ENCODE measurements at places on chromosomes 16 and 17.

GRCh38 chr17:77266891-77267341 lies 126.1 kb downstream of the SEC14L1 start:
- DNase-seq: no peak

- DNase-seq: no peak
Observed at GRCh38 chr17:32111141-32111771, 31.0 kb upstream of the RHOT1 start.

- DNase-seq: no peak
Observed at GRCh38 chr16:25006504-25007056, 8.6 kb downstream of the ARHGAP17 start.

DNA sequence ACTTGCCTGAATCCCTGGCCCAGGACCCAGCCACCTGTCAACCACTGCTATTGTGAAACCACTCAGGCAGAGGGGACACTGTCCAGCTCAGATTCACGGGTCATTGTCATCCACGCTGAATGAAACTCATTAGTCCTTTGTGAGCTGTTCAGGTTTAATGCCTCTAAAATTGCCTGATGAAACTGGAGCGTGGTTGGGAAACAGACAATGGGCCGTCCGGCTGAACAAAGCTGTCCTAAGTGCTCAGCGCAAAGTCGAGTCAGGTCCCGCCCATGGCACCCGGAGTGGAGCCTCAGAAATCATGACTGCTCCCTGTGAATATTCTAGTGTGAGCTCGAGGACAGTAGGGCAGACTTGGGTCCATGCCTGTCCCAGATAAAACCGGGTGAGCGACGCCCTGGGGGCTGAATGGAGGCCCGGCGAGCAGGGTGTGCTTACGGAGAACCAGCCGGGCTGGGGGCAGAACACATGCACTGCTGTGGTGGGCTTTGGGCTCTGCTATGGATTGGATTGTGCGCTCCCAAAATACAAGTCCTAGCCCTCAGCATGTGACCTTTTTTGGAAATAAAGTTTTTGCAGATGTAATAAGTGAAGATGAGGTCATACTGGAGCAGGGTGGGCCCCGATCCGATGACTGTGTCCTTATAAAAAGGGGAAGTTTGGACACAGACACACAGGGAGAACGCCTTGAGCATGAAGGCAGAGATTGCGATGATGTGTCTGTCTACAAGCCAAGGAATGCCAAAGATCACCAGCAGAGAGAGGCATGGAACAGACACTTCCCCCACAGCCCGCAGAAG lies 12.9 kb upstream of the CMIP start:
- DNase-seq: no peak

- no peak for DNase-seq
Observed at GRCh38 chr16:68848786-68849185, 5.5 kb downstream of the TANGO6 start.

DNA sequence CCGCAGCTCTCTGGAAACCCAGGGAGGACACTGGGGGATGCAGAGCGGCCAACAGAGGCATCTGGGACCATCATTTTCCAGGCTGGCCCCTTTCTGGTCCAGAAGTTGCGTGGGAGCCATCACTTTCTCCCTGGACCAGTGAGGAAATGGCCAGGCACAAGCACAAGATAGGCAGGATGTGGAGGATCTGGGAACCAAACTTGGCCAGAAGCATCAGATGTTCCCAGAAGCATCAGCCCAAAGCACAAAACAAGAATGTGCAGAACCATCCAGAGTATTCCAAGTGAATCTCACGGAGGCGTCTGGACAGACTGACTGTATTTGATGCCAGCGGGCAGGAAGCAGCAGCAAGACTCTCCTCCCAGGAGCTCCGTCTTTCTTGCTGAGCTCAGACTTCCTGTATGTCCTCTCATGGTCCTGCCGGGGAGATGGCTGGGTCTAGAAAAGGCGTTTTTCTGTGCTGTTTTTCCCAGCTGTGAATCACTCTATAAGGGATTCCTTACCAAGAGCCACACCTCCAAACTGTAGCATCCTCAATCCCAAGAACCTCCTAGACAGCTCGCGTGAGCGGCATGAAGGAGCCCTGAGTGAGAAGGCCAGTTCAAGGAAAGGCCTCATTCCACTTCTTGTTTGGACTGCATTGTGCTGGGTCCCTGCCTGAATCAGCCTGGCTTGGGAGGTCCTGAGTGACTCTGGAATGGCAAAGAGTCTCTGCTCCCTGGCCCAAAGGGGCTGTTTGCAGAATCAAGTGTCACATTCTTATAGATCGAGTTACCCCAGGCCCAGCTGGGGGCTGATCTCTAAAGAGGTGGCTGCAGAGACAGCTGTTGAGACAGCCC lies 49.5 kb upstream of the MTSS2 start:
- DNase-seq: no peak

- DNase-seq: no peak
Observed at GRCh38 chr16:11742093-11742535, 543 bp downstream of the TXNDC11 start.

DNA sequence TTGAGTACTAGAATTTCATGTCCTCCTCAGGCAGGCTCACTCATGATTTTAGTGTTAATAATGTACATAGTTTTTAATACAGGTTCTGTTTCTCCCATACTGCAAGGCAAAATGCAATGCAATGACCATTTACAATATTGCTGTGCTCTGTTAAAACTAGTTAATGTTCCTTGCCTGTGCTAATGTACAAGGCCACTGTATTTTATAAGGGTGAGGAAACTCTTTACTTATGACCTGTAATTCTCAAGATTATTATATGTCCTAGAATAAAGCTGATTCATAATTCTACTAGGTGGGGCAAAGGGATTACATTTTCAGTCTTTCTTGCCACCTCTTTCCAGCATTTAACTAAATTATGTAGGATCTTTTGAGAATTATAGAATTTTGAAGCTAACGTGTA lies 19.4 kb downstream of the TMIGD1 start:
- no peak for DNase-seq

GRCh38 chr17:35022536-35023063 lies 40.9 kb downstream of the RFFL start:
- peak; percentile 19 for DNase-seq

GRCh38 chr16:88577166-88577565 lies 7.0 kb downstream of the ZC3H18 start:
- DNase-seq: no peak

DNA sequence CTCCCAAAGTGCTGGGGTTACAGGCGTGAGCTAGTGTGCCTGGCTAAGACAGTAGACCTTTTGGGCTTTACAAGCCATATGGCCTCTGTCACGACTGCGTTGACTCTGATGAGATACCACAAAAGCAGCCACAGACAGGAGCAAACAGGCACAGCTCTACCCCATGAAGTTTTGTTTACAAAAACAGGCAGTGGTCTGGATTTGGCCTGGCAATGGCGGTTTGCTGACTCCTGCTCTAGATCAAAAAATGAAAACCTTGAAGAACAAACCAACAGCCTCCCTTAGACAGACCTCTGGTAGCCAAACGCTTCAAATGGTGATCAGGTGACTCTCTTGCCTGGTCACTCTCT lies 20.7 kb downstream of the SLC43A2 start:
- DNase-seq: no peak

DNA sequence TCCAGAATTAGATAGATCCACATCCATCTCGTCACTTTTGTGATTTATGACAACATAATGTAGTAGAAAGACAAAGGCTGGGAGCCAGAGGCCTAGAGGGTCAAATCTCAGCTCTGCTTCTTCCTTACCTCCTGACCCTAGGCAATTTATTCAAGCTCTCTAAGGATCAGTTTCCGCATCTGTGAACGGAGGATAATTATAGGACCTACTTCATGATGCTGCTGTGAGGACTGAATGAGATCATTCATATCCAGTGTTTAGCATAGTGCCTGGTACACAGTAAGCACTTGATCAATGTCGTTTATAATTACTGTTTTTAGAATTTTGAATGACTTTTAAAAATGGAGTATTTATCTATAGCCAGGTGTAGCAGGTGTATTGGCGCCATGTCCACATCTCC lies 128.4 kb downstream of the SHISA9 start:
- DNase-seq: no peak

GRCh38 chr16:89345642-89346150 lies 128.2 kb downstream of the ZNF778 start:
- DNase-seq: no peak

- no peak for DNase-seq
Observed at GRCh38 chr17:17220529-17220928, 14.4 kb upstream of the PLD6 start.

GRCh38 chr17:9370467-9370866 lies 205.2 kb downstream of the STX8 start:
- DNase-seq: no peak

DNA sequence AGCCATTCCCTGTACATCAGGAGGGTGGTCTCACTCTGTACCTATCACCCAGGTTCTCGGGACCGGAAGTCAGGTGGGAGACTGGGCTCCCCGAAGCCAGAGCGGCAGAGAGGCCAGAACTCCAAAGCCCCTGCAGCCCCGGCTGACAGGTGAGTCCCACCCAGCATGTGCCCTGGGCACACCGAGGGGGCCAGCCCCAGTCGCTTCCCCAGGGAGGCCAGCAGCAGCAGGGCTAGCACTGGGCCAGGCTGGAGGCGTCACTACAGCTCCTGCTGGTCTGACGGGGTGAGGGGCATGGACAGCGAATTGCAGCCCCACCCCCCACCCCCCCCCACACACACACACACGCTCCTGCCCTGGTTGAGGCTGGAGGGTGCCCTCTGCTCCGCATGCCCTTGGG lies 7.9 kb upstream of the IL17C start:
- DNase-seq: no peak

DNA sequence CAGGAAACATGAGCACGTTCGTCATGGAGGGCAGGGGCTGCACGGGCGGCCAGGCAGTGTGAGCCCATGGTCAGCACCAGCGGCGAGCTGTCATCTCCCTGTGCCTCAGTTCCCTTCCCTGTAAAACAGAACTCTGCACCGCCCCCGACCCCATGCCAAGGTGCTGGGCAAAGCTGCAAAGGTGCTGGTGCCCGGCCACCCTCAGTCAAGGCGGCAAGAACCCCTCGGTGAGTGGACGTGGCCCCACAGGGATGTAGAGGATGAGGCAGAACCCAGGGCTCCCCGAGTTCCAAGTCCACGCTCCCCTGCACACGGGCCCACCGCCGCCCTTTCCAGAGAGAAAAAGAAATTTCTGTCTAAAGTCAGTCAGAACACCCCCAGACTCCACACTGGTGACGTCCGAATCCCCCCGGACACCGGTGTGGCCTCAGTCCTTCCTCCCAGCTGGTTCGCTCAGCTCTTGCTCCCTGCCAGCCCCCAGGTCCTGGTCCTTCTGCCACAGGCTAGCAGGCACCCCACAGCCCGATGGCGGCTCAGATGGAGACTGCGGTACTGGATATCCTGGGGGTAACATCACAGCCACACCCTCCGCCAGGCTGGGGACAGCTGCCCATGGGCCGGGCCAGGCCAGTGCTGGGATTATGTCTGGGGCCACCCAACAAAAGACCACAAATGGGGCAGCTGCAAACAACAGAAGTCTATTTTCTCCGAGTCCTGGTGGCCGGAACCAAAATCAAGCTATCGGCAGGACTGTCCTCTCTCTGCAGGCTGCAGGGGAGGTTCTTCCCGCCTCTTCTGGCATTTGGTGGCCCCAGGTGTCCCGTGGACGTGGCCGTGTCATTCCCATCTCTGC lies 14.4 kb upstream of the BAHCC1 start:
- DNase-seq: no peak

DNA sequence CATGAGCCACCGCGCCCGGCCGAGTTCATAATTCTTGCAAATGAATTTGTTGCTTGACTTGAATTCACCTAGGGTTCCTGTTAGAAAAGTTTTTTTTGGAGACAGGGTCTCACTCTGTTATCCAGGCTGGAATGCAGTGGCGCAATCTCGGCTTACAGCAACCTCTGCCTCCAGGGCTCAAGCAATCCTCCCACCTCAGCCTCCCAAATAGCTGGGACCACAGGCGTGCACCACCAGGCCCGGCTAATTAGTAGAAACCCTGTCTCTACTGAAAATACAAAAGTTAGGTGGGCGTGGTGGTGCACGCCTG lies 99.8 kb downstream of the MYH11 start:
- no peak for DNase-seq

DNA sequence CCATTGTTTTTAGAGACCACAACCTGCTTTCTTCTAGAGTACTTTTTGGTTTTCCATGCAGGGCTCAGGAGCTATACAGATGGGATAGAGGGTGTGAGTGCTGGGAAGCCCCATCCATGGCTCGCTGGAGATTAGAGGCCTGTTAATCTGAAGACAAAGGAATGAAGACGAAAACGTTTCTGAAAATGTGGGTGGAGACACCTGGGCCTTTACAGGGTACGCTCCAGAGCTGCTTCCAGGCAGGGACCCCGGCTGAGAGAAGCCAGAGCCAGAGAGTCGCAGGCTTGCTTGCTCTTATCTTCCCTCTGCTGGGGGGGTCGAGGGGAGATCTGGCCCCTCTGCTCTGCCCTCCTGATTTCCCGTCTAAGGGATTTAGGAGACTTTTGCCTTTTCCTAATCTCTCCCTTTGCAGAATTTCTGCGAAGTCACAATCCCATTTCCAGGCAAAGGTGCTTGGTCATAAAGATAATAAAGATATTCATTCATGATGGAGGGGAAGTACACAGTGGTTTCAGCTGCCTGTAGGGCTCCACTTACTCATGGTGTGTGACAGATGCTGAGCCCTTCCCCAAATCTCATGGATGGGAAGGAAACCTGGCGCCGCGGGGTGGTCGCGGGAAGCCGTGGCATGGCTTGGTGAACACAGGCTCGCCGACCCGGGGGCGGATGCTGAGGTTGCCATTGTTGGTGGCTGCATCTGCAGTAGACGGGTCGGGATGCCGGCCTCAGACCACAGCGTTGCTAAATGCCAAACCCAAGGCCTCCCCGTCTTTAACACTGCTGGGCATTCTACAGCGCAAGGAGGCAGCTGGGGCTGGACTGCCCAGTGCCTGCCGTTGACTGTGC lies 4.8 kb upstream of the SOCS3 start:
- no peak for DNase-seq

GRCh38 chr16:8832717-8833105 lies 35.1 kb downstream of the PMM2 start:
- DNase-seq: no peak

GRCh38 chr17:38892620-38893019 lies 22.8 kb downstream of the LASP1 start:
- DNase-seq: no peak

DNA sequence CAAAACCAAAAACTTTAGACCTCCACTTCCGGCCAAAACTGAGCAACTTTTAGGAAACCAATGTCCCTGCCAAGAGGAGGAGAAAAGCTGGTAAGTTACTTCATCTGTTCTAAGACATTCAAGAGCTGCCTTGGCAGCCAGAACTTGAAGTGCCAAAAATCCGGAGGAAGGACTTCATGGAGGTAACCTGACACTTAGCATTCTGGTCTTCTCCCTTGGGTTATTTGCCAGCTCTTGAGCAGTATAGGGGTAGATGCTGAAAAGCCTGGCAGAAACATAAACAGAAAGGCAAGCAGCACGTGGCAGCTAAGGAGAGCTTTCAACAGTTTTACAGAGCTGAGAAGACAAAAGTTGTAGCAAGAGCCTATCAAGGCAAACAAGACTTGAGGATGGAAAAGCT lies 53.2 kb downstream of the CDYL2 start:
- DNase-seq: no peak

DNA sequence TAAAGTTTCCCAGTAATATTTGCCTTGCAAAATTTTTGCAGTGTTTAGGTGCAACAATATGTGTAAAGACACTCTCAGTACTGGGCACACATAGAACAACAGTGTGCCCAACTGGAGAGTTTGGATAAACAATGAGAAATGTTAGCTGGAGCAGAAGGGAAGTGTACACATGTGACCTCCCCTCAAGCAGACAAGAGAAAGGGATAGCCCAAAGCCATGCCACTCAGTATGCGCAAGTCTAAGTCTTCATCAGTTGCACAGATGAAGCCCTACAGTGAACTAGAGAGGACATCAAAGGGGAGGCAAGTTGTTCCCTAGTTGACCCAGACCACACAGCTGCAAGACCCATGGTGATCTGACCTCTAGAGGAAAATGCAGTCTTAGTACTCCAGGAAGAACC lies 97.9 kb upstream of the CDH11 start:
- DNase-seq: no peak
